ENCODE measurements at places on chromosomes 12 and 14. TPM values are rescaled to one million over a fixed set of nuclear protein-coding genes. Genes with fewer than 3 reads are reported as not detected.

Gene BEST3
- total RNA-seq: not detected

Gene PRPH
- total RNA-seq: not detected

Gene BIN2
- total RNA-seq: not detected

Gene BEGAIN
- total RNA-seq: 0.91 TPM

Gene GPR65
- not detected for total RNA-seq

Gene RPL10L
- not detected for total RNA-seq

Gene TGM1
- 0.91 TPM for total RNA-seq

All from epithelial cell of umbilical artery (primary cell).